Fibroblast of skin of right quadriceps (primary cell): ENCODE measurements at places on chromosomes 5 and 9.

- DNase-seq = peak; percentile 42
Observed at GRCh38 chr9:80175286-80176150, 603.8 kb downstream of the TLE4 start.

- no peak for DNase-seq
Observed at GRCh38 chr9:85009251-85009650, 339.7 kb downstream of the NTRK2 start.

GRCh38 chr5:144024545-144024944 lies 145.9 kb downstream of the YIPF5 start:
- peak; percentile 42 for DNase-seq

DNA sequence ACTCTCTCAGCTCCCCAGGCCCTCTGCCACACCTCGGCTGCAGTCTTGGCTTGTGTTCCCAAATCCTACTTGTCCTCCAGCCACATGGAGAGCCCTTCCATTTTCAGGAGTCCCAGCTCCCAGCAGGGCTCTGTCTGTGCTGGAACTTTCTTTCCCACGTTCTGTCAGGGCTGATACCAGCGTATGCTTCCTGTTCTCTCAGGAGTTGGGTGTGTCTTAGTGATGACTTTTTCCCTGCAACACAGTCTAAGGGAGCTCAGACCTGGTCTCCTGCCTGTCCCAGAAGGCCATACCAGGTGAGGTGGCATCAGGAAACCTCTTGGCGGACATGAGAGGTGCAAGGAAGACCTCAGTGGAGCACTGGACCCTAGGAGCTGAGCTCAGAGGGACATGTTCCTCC lies 226.5 kb downstream of the HSPA4 start:
- DNase-seq = no peak

GRCh38 chr9:4496497-4496896 lies 6.2 kb downstream of the SLC1A1 start:
- no peak for DNase-seq

- no peak for DNase-seq
Observed at GRCh38 chr5:166553778-166554177, 1737.7 kb upstream of the WWC1 start.

DNA sequence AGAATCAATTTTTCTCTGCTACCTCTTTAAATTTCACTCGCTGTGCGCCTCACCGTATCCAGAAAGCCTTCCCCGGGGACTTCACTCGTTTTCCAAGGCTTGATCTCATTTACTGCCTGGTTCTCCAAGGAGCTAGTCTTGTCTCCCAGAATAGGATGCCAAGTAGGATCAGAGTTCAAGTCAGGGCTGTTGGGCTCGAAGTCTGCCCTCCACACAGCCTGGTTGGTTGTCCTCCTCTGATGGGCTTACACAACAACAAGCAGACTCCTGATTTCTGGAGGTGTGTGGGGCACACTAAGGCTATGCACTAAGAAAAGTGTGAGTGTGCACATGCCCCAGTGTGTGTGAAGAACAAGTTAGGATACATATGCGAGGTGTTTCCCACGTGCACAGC lies 14.0 kb upstream of the TNIP1 start:
- peak; percentile 29 for DNase-seq

DNA sequence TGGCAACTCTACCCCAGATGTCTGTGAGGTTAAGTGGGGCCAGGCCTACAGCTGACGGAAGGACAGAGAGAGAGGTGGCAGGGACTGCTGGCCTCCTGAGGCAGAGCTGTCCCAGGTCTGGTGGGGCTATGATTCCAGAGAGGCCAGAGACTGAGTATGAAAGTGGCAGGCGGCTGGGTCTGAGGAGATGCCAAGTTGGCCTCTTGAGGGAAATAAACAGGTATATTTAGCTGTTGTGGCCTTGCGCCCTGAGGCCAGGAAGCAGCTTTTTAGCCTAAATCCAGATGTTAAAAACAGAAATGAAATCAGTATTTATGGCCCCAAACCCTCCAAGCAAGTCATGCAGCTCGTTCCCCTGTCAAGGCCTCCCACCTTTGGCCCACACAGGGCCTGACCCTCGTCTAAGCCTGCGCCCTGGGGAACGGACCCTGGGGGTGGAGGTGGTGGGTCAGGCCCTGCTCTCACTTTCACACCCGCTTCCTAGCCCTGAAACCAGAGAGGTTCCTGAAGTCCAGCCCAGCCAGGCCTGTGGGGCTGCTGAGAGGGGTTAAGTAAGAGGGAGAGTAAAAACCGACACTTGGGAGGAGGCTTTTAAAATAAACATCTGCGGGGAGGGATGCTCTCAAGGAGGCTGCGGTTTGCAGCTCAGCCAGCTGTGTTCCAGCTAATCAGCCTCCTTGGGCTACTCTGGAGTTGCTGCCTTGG lies 18.7 kb downstream of the PCDHGC5 start:
- DNase-seq = peak; percentile 82

DNA sequence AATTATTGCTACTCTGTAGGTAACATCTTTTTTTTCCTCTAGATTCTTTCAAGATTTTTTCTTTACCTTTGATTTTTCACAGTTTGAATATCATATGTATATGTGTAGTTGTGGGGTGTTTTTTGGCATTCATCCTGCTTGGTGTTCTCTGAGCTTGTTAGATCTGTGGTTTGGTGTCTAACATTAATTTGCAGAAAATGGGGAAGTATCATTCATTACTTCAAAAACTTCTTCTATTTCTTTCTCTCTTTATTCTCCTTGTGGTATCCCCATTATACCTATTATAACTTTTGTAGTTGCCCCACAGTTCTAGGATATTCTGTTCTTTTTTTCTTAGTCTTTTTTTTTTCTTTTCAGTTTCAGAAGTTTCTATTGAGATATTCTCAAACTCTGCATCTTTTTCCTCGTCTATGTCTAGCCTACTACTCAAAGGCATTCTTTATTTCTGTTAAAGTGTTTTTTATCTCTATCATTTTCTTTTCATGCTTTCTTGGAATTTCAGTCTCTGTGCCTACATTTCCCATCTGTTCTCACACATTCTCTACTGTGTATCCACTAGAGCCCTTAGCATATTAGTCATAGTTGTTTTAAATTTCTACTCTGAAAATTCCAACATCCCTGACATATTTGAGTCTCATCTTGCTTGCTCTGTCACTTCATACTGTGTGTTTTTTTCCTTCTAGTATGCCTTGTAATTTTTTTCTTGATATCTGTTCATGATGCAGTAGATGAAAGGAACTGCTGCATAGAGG lies 60.1 kb upstream of the GNA14 start:
- peak; percentile 64 for DNase-seq

DNA sequence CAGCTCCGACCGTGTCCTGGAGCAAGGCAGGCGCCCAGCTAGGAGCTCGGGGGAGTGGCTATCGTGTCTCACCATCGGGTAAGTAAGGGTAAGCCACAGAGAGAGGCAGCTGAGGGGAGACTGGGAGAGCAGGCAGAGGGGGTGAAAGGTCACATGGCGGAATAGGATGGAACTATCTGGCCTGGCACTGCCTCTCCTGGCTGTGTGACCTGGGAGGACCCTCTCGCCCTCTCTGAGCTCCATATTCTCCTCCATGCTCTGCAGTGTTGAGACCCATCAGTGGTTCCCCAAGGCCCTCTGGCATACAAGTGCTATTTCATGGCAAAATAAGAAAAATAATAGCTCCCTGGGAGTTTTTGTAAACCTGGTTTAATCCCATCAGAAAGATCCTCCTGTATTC lies 43.9 kb upstream of the ASS1 start:
- no peak for DNase-seq

DNA sequence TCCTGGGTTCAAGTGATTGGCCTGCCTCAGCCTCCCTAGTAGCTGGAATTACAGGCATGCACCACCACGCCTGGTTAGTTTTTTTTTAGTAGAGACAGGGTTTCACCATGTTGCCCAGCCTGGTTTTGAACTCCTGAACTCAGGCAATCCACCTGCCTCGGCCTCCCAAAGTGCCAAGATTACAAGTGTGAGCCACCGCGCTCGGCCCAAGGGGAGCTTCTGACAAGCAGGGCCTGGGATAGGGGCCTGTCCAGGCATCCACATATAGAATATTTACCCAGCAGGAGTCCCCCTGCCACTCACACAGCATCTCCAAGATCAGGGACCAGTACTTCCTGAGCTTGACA lies 10.1 kb downstream of the IRF1 start:
- no peak for DNase-seq

GRCh38 chr5:155926031-155926430 lies 400.9 kb upstream of the SGCD start:
- DNase-seq = peak; percentile 96
